ENCODE measurements at places on chromosomes 13 and 19. TPM values are rescaled to one million over a fixed set of nuclear protein-coding genes. Genes with fewer than 3 reads are reported as not detected.

ATP4A gene
- total RNA-seq = not detected

PCP2 gene
- not detected for total RNA-seq

PABPC3 gene
- 0.14 TPM for total RNA-seq

FAAP24 gene
- total RNA-seq = 17.0 TPM

GNA15 gene
- not detected for total RNA-seq

CARM1 gene
- total RNA-seq = 44.8 TPM

ZNF439 gene
- not detected for total RNA-seq
